Effector CD4-positive, alpha-beta T cell (primary cell): ENCODE measurements at places on chromosomes 7 and 10.

GRCh38 chr7:91165846-91166230 is 98.4 kb upstream of the FZD1 start:
- DNase-seq, result no peak

DNA sequence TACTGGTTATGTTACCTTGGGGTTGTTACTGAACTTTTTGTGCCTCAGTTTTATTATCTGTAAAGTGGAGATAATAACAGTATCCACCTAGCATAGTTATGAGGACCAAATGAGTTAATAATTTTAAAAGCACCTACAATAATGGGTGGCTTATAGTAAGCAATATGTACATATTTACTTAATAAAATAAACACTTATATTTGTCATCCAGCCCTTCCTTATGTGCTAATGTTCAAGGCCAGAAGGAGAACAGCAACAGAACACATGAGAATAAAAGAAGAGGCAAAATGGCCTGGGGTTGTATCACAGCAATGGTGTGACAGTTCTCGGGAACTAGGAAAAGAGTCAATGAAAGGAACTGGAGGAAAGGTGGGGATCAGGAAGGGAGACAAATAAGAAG is 255.4 kb upstream of the LRGUK start:
- DNase-seq, result no peak

DNA sequence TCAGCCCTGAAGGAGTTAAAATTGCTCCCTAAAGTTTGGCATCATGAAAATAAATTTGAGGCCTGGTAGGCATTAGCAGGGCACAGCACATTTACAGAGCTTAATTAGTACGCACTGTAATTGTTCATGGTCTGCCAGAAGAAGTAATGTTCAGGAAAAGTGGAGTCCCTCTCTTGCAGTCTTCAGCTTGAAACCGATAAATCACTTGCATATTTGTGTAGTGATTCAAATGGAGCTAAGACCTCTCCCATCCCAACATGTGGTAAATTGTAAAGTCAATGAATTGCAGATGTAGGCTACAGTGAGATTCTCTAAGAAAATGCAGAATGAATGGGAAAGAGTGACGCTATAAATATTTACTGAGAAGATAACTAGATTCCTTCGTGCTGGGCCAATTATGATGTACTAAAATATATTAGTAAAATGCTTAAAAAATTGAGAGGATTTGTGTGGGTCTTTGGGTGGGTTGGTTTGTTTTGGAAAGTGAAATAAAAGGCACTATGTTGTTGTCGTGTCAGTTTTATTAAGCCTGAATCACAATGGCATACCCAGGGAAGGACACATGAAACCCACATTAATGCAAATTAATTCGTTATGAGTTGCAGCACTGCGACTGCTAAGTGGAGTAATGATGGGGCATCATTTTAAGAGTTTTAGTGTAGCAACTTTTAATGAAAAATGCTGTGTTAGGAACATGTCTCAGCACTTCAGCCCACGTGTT is 8.4 kb downstream of the TCF7L2 start:
- no peak for DNase-seq

DNA sequence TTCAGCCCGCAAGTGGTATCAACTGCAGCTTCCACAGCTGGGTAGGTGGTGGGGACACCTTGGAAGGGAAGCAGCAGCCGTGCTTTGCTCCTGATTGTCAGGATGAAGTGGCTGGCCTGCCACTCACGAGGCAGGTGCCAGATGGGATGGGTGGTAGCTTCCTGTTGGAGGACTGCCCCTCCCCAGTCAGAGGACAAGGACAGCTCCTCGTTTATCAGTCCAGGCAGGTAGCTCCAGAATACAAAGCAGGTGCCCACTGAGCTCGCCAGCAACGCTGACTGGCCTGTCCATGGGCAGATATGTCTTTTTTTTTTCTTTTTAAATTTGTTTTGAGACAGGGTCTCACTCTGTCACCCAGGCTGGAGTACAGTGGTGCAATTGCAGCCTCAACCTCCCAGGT is 431.3 kb downstream of the GALNT17 start:
- DNase-seq, result no peak

- no peak for DNase-seq
Observed at GRCh38 chr10:132626761-132627665, 89.4 kb downstream of the INPP5A start.

DNA sequence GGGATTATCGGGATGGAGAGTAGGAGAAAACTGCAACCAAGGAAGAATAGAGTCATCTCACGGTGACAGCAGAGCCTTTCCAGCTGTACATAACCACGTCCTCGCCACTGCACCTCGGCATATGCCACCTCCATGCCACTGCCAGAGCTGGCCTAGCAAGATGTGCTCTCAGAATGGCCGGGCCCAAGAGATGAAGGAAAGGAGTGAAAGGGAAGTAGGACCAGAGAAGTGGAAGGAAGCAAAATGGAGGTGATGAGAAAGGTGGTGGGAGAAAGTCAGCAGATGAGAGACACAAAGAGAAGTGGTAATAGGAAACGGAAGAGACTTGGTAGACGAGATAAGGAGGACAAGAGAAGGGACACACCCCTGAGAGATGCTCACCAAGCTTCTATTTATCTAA is 8.0 kb upstream of the CALU start:
- DNase-seq, result no peak

GRCh38 chr7:6542368-6542767 is 8.9 kb downstream of the GRID2IP start:
- no peak for DNase-seq

GRCh38 chr10:87702973-87703294 is 43.3 kb downstream of the PAPSS2 start:
- no peak for DNase-seq

- no peak for DNase-seq
Observed at GRCh38 chr7:114416129-114416990, 1.7 kb downstream of the FOXP2 start.

DNA sequence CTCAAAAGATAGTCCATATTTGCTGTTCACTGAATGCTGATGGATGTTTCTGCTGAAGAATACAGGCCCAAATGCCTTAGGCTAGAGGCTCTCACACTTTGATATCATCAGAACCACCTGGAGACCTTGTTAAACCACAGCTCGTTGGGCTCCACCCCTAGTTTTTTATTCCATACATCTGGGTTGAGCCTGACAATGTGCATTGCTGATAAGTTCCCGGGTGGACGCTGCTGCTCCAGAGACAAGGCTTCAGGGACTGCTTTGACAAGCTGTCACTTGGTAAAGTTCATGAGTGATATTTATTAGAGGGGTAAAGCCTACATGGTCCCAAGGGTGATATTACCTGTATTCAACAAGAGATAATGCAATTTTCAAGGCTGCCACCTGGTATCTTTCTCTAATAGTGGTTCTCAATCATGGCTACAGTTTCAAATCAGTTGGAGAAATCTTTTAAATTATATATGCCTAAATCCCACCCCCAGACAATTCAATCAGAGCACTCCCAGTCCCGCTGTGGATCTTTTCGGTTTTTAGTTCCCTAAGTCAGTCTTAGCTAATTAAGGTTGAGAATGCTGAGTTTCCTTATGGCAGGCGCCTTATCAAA is 107.1 kb upstream of the GSDME start:
- no peak for DNase-seq

GRCh38 chr7:90401989-90402388 is 1.3 kb upstream of the CLDN12 start:
- DNase-seq, result no peak

DNA sequence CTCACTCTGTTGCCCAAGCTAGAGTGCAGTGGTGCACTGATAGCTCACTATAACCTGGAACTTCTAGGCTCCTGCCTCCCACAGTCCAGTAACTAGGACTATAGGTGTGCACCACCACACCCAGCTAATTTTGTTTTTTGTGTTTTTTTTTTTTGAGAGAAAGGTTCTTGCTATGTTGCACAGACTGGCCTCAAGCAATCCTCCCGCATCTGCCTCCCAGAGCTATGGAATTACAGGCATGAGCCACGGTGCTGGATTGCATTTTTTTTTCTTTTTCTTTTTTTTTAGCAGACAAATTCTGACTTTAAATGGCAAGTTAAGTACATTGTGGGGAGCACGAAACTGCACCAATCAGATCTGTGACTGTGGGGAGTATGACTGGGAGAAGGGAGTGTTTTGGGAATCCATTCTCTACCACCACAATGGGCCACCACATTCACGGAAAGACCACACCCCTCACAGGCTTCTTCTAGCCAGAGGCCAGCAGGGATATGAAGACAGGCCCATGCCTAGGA is 58.1 kb upstream of the MSMB start:
- no peak for DNase-seq

- no peak for DNase-seq
Observed at GRCh38 chr10:72123616-72124015, 35.3 kb upstream of the SPOCK2 start.

- DNase-seq, result no peak
Observed at GRCh38 chr7:141991140-141991539, 4.5 kb upstream of the MGAM start.

DNA sequence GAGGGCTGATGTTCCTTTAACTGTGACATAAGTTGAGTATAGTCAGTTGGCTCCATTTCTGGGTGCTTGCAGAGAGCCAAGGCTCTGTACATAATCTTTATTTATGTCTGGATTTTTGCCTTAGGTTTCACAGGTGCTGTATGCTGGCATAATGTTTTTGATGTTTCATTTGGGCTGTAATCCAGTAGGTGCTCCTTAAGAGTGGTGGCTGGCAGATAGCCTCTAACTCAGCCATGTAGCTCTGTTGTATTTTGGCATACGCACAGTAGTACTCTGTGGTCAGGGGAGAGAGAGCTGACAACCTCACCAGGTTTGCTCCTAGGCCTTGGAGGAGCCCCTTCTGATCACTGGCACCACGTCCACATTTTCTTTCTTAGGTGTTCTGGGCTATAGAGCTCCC is 61.1 kb downstream of the RNF133 start:
- no peak for DNase-seq

DNA sequence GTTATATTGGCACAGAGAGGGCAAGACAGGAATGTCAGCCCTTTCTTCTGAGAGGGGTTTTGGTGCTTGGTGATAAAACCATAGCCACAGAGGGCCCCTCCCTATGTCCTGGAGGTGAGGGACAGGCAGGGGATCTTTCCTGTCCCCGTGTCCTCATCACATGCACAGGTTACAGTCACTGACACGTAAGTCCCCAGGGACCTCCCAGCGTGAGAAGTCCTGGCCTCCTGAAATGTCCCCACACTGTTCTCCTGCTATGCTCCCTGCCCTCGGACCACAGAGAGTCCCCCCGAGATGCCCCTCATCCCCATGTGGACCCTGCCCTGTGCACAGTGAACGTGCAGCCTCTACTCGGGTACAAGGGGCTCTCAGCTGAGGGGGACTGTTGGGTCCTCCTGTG is 260.4 kb downstream of the ZMYND11 start:
- no peak for DNase-seq

GRCh38 chr10:122316224-122316884 is 45.3 kb downstream of the BTBD16 start:
- no peak for DNase-seq

DNA sequence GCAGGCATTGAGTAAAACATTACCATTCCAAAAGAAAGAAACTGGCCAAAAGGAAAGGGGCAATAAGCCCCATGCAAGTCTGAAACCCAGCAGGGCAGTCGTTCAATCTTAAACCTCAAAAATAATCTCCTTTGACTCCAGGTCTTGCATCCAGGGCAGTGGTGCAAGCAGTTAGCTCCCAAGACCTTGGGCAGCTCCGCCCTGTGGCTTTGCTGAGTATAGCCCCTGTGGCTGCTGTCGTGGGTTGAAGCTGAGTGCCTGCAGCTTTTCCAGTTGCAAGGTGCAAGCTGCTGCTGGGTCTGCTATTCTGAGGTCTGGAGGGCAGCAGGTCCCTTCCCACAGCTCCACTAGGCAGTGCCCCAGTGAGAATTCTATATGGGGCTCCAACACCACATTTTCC is 580.1 kb upstream of the AUTS2 start:
- no peak for DNase-seq

GRCh38 chr10:131244836-131245235 is 66.7 kb downstream of the TCERG1L start:
- no peak for DNase-seq

GRCh38 chr10:43099928-43100327 is 23.1 kb downstream of the RET start:
- DNase-seq, result no peak
